Left cardiac atrium (tissue), 4 donors: ENCODE measurements at places on chromosomes 2 and 18.

- no peak for DNase-seq
Observed at GRCh38 chr18:61129001-61129400, 204.2 kb upstream of the CDH20 start.

DNA sequence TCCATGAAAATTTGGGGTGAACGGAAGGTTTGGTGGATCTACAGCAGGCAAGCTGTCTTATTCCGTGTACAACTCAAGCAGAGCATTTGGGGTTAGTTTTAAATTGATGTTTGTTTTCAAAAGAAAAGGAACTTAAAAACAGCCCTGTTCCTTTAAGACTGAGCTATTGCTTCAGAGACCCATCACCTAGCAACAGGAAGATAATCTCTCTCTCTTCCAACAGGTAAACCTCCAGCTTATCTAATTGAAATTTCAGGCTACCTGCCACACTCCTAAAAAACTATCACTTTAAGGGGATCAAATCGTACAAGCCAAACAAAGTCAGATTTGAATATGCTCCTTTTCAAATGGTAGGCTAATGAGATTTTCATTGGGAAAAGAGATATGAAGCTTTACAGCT is 101.8 kb downstream of the RNF152 start:
- no peak for DNase-seq

DNA sequence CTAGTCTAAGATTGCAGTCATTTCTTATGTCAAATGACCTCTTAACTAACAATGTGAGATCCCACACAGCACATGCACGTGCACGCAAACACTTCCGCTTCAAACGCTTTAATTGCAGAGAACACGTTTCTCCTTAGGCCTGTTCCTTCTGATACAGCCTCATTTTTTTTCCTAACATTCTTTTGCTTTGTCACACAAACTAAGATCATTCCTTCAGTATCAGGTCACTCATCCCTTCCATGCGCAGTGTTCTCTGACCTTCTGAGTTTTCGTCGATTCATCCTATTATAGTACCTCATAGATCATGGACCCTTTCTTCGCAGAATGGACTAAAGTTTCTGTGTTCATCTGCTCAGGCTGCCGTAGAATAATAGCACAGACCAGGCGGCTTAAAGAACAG is 327.1 kb upstream of the CDH19 start:
- no peak for DNase-seq

- DNase-seq, result no peak
Observed at GRCh38 chr2:196174404-196174803, 3.0 kb upstream of the STK17B start.

GRCh38 chr2:8232871-8233270 is 449.0 kb upstream of the ID2 start:
- no peak for DNase-seq

DNA sequence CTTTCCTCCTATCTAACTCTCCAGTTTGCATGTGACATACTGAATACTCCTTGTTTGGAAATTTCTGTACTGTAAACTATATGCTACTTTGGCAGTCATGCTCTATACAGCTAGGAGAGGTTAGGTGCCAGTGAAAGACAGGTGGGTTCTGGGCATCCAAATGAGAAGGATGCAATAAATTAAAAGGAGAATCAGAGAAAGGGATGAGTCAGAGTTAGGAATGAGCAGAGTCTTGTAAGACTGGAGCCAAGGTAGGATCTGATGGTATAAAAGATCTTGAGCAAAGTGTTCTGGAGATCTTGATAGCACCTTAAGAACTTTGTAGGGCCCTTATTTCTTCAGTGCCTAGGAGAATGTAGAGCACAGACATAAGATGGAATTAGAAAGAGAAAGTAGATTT is 58.7 kb upstream of the STAM2 start:
- no peak for DNase-seq

DNA sequence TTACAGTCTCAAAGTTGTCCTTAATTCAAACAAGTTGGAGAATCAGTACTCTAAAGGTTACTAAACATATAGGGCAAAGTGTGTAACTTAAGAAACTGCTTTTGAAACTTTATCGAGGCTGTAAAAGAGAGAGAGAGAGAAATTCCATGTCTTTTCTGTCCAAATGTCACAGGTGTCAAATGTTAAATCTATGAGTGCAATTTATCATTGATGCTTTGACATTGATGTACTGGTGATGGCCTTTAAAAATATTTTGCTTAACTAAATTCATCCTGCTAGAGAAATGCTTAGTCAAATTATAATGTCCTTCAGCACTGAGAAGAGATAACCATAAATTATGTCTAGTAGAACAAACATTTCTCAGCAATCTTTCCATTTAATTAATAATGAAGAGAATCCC is 1602.1 kb upstream of the TMEFF2 start:
- no peak for DNase-seq

DNA sequence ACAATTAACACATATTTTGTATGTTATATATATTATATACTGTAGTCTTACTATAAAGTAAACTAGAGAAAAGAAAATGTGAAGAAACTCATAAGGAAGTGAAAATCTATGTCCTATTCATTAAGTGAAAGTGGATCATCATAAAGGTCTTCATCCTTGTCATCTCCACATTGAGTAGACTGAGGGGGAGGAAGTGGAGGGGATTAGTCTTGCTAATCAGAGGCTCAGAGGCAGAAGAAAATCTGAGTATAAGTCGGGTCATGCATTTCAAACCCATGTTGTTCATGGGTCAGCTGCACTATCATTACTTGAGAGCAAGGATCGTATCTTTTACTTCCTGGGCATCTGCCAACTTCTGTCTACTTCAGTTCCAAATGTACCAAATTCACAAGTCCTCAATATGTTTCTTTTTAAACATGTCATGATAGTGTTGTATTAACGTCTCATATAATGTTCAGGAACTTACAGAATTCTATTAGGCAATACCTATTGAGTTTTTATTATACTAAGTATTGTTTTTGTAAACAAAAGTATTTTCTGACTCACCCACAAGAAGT is 208.9 kb upstream of the BOD1L2 start:
- DNase-seq, result no peak

GRCh38 chr2:27959496-27959895 is 69.0 kb downstream of the BABAM2 start:
- peak; percentile 43 for DNase-seq
